Sigmoid colon (tissue), 7 donors: ENCODE measurements at places on chromosomes 16 and 17.

GRCh38 chr16:66146798-66147197, 219.7 kb upstream of the CDH5 start:
- DNase-seq = no peak

- peak; percentile 87 for DNase-seq
Measured at GRCh38 chr16:66947302-66948065, 12.2 kb downstream of the CES2 start.

DNA sequence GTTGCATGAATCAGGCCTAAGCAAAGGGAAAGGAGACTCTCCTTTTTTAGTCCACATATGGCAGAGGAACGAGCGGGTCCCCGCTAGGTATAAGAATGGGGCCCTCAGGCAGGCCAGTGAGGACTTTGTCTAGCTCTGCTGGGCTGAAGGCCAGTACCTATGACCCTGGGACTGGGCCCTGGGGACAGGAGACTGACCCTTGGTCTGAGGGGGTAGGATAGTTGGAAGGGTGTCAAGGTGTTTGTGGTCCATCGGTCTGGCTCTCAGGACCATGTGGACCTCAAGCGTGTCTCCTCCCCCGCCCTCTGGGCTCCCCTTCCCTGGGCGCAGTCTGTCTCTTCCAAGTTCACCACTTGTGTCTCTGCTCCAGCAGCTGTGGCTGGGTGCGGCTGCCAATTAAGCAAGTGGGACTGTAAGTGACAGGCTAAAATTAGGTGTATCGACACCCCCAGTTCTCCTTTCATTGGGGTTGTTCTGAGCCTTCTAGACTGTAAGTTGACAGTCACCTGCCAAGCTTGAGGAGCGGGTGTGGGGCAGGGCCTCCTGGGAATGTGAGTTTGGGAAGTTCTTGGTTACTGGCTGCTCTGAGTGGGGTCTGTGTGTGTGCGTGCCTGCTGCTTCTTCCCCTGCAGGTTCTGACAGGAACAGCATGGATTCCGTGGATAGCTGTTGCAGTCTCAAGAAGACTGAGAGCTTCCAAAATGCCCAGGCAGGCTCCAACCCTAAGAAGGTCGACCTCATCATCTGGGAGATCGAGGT, 24.5 kb downstream of the AKAP1 start:
- peak; percentile 77 for DNase-seq

GRCh38 chr16:30808146-30808545, 21.1 kb upstream of the ZNF629 start:
- DNase-seq = no peak

GRCh38 chr17:60863892-60864707, 186.4 kb downstream of the BCAS3 start:
- DNase-seq = no peak

GRCh38 chr16:50393858-50394802, 25.3 kb upstream of the BRD7 start:
- DNase-seq = no peak

GRCh38 chr17:9200699-9201359, 179.5 kb downstream of the NTN1 start:
- DNase-seq = no peak

GRCh38 chr16:66588981-66589713, 9.9 kb downstream of the CMTM2 start:
- DNase-seq = peak; percentile 71

DNA sequence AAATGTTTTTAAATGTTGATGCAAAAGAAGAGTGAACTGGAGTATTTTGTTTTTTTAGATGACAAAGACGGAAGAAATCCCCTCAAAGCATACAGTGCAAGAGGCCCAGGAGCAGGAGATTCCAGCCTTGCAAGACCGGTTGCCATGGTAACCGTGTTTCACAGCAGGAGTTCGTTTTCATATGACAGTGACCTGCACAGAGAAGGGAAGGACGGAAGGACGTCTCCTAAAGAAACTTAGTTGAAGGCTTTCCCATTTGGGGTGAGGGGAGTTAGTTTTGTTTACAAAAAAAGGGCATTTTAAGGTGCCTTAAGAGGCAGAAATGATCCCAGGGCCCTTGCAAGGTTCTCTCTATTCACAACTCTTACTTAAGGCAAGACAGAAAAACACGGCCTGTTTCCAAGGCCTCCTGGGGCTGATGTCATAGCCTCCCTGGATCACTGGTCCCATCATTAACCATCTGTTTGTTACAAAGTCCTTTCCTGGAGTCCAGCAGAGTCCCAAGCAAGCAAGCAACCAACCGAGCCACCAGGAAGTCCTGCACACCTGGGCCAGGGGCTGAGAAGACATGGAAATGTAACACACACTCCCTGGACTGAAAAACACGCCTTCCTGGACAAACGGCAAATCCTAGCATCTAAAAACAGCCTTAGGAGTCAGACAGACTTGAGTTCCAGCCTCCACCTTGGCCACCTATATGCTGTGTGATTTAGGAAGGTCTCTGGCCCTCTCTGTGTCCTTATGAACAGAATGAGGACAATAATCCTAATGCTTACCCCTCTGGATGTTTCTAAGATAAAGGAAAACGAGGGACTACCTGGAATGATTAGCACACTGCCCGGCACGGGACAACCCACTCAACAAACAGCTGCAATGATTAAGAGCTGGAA, 30.3 kb upstream of the RPH3AL start:
- peak; percentile 78 for DNase-seq

- DNase-seq = no peak
Measured at GRCh38 chr16:24906199-24906808, 60.5 kb downstream of the SLC5A11 start.

GRCh38 chr16:75080205-75081029, 36.2 kb downstream of the LDHD start:
- DNase-seq = no peak

GRCh38 chr17:49597928-49598655, 22.4 kb downstream of the NXPH3 start:
- no peak for DNase-seq

GRCh38 chr16:4465977-4466779, 8.2 kb downstream of the NMRAL1 start:
- DNase-seq = no peak

- no peak for DNase-seq
Measured at GRCh38 chr17:44402564-44403172, 13.2 kb upstream of the ITGA2B start.

DNA sequence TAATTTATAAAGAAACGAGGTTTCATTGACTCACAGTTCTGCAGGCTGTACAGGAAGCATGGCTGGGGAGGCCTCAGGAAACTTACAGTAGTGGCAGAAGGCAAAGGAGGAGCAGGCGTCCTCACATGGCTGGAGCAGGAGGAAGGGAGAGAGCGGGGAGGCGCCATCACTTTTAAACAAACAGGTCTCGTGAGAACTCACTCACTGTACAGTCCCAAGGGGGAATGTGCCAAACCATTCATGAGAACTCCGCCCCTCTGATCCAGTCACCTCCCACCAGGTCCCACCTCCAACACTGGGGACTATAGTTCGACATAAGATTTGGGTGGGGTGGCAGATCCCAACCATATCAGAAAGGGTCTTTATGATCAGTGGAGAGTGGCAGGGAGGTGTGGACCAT, 392.4 kb upstream of the TNRC6C start:
- no peak for DNase-seq

GRCh38 chr17:49928126-49928800, 40.7 kb upstream of the DLX4 start:
- DNase-seq = no peak

- DNase-seq = peak; percentile 58
Measured at GRCh38 chr17:74745548-74746177, 2.8 kb upstream of the NHERF1 start.

GRCh38 chr16:12303653-12304052, 327.1 kb downstream of the SNX29 start:
- DNase-seq = no peak

GRCh38 chr17:77875051-77875780, 83.3 kb upstream of the TNRC6C start:
- DNase-seq = no peak

GRCh38 chr16:5584109-5584508, 486.5 kb upstream of the EEF2KMT start:
- DNase-seq = no peak

DNA sequence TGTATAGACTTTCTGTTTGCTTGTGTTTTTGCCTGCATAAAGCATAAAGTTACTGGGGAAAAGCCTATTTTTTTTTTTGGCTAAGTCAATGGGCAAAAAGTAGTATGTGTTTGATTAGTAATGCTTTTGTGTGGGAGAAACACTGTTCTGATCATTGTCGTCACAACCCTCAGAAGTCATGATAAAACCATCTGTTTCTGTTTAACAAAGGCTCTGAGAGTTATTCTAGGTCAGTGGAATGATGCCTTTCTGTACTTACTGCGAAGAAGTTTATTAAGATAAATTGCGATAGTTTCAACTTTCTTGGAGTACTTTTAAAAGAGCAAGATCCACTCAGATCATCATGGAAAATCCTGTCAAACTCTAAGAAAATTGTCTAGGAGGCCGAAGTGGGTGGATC, 80.9 kb downstream of the PRKCA start:
- no peak for DNase-seq

DNA sequence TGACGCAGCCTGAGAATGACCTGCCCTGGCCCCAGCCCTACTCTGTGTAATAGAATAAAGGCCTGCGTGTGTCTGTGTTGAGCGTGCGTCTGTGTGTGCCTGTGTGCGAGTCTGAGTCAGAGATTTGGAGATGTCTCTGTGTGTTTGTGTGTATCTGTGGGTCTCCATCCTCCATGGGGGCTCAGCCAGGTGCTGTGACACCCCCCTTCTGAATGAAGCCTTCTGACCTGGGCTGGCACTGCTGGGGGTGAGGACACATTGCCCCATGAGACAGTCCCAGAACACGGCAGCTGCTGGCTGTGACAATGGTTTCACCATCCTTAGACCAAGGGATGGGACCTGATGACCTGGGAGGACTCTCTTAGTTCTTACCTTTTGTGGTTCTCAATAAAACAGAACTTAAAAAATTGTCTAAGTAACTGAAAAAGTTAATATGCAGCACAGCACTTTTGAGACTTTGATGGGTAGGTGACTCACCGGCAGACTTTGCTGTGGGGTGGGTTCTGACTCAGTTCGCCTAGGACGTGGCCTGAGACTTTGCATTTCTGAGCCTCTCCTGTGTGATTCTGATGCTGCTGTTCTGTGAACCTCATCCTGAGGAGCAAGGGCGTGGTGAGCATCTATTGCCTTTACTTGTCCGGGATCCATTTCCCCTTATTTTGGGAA, 5.7 kb downstream of the LAT start:
- no peak for DNase-seq

GRCh38 chr17:76419576-76420260, 33.2 kb downstream of the UBE2O start:
- DNase-seq = no peak

DNA sequence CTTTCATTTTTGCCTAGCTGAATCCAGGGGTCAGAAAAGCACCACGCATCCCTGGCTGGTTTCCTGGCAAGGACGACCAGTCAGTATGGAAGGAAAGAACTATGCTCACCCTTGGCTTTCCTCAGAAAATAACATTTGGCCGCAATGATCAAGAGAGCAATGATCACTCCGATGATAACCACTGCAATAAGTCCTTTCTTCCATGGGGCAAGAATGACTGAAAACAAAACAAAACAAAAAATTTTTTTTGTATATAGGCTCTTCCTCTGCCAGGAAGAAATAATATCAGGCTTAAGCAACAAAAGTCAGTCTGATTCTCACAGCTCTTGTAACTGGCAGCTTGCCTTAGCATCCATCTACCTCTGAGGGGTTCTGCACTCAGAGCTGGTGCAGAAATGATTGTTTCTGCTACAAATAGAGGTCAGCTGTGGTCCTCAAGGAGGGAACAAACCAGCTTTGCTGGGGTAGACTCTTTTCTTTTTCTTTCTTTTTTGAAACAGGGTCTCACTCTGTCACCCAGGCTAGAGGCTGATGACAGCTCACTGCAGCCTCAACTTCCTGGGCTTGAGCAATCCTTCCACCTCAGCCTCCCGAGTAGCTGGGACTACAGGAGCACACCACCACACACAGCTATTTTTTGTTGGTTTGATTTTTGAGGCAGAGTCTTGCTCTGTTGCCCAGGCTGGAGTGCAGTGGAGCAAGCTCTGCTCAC, 35.7 kb downstream of the PECAM1 start:
- no peak for DNase-seq

DNA sequence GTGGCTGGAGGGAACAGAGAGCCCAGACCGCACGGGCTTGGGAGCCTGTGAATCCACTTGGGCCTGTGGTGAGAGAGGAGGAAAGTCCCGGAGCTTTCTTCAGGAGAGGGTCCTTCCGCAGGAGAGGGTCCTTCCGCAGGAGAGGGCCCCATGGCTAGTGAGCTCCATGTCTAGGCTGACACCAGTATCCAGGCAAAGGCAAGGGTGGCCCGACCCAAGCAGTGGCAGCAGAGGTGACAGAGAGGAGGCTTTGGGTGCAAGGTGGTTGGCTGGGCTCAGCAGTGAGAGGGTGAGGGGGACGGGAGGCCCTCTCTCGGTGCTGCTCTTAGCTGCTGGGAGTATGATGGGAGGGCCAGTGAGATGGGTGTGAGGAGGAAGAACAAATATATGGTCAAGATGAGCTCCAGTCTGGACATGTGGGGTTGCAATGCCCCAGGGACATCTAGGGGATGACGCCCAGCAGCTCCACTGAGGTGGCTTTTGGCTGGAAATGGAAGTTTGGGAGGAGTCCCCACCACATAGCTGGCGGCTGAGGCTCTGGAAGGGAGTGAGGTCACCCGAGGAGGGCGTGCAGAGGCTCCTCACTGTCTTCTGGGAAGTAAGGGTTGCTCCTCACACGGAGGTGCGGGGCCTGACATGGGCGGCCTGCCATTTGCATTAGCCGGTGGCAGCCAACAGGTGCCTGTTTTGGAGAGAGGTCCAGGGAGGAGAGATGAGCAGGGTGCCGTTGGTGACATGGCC, 2.3 kb upstream of the HSD3B7 start:
- DNase-seq = no peak

DNA sequence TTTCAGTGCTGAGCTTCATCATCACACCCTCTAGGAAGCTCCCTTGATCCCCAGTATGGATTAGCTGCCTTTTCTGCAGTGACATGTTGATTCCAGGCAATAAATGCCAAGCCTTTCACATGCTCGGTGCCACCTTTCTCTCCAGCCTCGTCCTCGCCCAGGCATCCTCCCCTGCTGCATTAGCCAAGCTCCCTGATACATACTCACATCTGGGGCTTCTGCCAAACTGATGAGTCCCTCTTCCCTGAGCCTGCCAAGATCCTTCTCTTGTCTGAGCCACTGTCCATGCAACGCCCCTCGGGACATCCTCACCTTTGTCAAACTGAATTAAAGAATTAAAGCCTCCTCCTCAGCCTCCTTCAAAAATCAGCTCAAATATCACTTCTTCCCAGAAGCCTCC, 538.5 kb upstream of the CDH11 start:
- DNase-seq = no peak

- DNase-seq = no peak
Measured at GRCh38 chr17:65047941-65048340, 8.6 kb downstream of the GNA13 start.

GRCh38 chr16:49858200-49859124, 2.5 kb upstream of the ZNF423 start:
- peak; percentile 83 for DNase-seq

GRCh38 chr16:525520-526180, 1.9 kb upstream of the CAPN15 start:
- DNase-seq = no peak
